ENCODE measurements at places on chromosomes 5 and 9. TPM values are rescaled to one million over a fixed set of nuclear protein-coding genes. Genes with fewer than 3 reads are reported as not detected.

DNA sequence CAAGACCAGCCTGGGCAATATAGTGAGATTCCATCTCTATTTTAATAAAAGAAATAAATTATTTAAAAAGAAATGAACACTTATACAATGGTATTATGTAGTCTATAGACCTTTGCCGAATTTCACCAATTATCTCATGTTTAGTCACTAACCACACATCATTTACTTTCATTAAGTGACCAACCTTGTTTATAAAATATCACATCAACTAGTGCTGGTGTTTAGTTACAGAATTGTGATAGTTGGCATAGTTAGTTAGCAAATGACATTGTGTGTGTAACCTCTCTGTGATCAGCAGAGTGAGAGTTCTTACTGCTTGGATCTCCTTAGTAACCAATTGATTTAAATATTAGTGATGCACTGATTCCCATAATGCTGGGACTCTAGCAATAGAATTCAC, 71.8 kb downstream of the PRR16 start:
- DNase-seq, result no peak

DNA sequence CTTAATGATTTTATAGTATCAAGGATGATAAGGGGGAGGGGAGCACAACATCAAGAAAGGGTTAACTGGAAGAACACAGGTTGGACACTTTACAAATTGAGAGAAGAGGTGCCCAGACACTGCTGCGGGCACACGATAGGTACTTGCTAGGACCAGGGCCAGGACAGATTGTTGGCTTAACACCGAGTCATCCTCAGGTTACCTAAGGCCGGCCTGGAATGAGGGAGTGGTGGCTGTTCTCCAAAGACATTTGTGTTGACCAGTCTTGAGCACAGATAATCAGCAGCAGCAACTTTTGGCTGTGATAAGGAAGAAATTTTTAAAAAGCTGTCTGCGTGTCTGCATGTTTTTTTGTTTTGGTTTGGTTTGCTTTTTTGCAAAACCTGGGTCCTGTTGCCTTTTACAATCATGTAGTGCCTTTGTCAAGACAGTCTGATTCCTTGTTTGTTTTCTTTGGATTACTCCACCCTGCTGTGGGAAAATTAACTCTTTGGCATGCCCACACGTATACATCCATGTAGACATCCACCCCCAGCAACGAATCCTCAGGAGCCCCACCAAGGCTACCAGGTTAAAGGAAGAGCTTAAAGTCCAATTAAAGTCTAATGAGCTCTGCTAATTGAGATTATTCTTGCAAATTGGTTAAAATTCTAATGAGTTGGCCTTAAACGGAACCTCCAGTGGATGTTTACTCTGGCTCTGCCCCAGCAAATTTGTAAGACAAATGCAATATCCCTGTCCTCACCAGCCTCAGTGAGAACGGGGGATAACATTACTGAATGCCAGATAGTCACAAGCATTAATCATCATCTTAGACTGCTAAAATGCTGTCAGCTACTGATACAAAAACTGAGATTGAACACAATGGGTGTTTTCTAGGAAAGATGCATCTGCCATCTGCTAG, 382.3 kb downstream of the ACTL7B start:
- no peak for DNase-seq

GRCh38 chr5:58754250-58754649, 171.4 kb downstream of the RAB3C start:
- no peak for DNase-seq

GRCh38 chr5:112366987-112367386, 52.1 kb downstream of the EPB41L4A start:
- DNase-seq, result no peak

GRCh38 chr5:146475906-146476305, 28.8 kb downstream of the TCERG1 start:
- no peak for DNase-seq

DNA sequence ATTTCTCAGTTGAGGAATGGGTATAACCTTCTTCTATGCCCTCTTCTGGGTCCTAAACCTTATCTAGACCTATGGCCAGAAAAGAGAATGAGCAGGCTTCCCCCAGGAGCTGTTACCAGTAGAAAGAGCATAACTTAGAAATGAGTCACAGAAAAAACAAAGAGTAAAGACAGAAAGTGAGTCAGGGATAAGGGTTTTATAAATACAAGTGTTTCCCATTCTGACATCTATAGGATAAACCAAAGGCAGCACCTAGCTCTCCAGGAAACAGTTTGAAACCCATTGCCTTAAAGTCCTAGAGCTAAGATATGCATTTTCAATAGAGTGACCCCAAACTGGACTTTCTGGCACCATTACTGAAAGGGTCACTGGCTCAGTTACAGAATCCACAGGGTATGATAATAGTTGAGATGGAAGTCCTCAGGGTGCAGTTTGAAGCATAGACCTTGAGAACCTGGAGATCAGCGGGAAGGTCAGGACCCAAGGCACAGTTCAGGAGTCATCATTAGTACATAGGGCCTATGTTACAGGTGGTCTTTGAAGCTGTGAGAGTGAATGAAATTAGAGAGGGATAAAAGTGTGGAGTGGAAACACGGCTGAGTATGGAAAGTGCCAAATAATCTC, 42.7 kb upstream of the LIFR start:
- DNase-seq, result no peak

CRAT gene
- total RNA-seq, result 9.8 TPM
